Amniotic stem cell (primary cell): ENCODE measurements at places on chromosomes 4 and X.

DNA sequence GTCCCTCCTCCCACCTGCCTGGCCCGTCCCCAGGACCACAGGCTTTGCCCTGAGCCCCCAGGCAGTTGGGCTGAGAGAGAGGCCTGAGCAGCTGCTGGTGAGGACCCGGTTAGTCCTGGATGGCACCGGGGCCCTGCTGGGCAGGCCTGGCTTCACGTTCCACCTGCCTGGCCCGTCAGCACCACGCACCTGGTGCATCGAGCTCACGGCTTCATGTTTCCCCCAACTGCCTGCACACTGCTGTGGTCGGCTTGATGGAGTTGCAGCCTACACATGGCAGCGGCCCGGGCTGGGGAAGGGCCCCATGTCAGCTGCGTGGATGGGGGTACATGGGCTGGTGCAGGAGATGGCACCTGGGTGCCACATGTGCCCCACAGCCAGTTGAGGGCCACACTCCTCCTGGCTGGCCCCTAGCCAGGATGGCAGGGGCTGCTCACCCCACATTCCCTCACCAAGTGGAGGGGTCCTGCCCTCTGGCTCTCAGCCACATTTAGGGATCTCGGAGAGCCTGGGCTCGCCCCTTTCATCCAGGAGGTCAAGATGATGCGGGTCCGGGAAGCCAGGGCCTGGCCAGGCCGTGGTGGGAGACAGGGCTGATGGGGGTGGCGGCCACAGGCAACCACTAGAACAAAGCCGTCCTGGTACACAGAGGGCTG lies 28.5 kb downstream of the NKX1-1 start:
- no peak for DNase-seq

DNA sequence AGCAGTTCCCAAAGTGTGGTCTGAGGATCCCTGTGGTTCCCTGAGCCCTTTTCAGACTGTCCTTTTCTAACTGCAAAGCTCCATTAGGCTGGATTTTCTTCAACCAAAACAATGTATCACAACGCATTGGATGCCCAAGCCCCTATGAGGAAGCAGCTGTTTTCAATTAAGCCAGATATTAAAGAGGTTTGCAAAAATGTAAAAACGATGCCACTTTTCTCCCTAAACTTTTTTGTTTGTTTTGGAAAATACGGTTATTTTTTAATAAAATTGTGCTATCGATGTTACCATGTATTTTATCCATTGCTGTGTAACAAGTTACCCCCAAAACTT lies 170.4 kb upstream of the BCOR start:
- DNase-seq: no peak

- no peak for DNase-seq
Observed at GRCh38 chr4:101256222-101256621, 91.1 kb downstream of the PPP3CA start.

GRCh38 chr4:8698341-8699062 lies 105.9 kb downstream of the CPZ start:
- no peak for DNase-seq

- DNase-seq: no peak
Observed at GRCh38 chrX:12819222-12819621, 28.0 kb downstream of the PRPS2 start.

GRCh38 chr4:87540146-87541058 lies 11.2 kb upstream of the SPARCL1 start:
- DNase-seq: no peak
